ENCODE measurements at places on chromosomes 7 and 10.

- DNase-seq: no peak
Measured at GRCh38 chr7:64916-65341, 127.4 kb upstream of the FAM20C start.

DNA sequence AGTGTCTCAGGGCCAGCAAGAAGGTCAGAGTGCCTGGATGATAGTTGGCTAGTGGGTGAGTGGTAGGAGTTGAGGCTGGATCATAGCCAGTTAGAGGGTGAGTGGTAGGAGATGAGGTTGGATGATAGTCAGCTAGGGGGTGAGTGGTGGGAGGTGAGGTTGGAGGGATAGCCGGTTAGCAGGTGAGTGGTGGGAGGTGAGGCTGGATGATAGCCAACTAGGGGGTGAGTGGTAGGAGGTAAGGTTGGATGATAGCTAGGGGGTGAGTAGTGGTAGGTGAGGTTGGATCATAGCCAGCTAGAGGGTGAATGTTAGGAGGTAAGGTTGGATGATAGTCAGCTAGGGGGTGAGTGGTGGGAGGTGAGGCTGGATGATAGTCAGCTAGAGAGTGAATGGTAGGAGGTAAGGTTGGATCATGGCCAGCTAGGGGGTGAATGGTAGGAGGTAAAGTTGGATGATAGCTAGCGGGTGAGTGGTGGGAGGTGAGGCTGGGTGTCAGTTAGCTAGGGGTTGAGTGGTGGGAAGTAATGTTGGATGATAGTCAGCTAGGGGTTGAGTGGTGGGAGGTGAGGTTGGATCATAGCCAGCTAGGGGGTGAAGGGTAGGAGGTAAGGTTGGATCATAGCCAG, 226.6 kb downstream of the SDK1 start:
- DNase-seq: no peak

DNA sequence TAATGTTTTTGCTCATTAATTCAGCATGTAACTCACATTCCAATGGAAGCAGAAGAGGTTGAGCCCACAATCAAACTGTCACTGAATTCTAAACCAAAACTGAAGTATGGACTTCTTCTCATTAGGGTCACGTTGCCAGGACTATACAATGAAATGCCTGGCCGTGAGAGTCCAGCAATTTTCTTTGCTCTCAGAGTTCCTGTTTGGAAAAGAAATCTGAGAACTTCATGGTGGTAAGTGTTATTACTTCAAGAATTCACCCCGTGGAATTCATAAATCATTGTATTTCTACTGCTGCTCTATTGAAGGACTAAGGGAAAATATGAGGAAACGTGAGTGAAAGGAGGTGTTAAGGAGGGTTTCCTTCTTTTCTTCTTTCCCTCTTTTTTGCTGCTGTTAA, 441.8 kb upstream of the AKR1E2 start:
- no peak for DNase-seq

DNA sequence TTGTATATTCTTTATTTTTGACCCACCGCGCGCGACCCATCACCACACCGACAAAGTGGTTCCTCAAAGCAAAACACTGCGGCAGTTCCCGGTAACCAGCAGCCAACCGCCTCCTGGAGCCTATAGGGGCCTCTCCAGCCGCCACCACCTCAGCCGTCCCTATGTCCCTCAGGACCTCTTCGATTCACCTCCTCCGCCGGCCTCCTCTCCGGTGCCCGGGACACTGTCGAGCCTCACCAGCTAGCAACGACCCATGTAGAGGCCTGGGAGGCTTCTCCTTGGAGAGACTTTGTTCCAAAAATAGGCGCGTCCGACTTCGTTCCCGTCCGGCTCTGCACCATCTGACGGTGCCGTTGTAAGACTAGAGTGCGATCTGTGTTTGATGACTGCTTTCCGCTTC, 158.8 kb downstream of the HGF start:
- no peak for DNase-seq

- DNase-seq: no peak
Measured at GRCh38 chr10:78903341-78903940, 165.3 kb upstream of the ZMIZ1 start.

- no peak for DNase-seq
Measured at GRCh38 chr10:89209718-89210117, 2.6 kb upstream of the CH25H start.

GRCh38 chr10:93913706-93914105, 19.9 kb downstream of the SLC35G1 start:
- no peak for DNase-seq

DNA sequence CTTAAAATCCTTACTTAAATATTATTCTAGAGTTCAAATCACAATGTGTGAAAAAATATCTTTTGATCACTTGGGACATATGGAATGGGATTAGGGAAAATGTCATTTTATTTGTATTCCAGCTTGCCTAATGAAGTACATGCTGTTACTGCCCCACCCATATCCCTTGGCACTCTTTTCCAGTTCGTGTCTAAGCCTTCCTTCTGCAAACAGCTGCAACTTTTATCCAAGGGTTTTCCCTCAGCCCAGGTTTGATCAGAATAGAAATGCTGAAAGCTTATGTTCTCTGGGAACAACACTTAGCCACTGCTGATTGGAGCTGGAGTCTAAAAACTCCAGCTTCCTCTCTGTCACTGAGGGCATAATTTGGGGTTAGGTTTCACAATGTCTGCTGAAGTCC, 214.1 kb upstream of the FAM3C start:
- no peak for DNase-seq

GRCh38 chr7:45138433-45139267, 18.9 kb upstream of the RAMP3 start:
- DNase-seq: no peak

- no peak for DNase-seq
Measured at GRCh38 chr7:83466956-83467355, 182.0 kb downstream of the SEMA3E start.
